ENCODE measurements at places on chromosomes 1 and 21.

DNA sequence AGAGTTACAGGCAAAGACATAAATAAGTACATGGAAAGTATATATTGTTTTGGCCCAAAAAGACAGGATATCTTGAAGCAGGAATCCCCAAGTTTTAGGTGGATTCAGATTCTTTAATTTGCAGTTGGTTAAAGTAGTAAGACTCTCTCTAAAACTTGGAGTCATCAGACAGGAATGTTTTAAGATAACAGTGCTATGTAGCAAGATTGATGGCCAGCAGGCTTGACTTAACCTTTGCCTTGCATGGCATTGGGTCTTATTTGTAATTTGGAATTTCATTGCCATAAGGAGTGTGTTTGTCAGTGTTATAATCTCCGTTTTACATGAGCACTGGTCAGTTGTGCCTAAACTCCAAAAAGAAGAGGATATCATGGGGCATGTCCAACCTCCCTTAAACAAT lies 727.6 kb upstream of the CHRM3 start:
- DNase-seq, result no peak

DNA sequence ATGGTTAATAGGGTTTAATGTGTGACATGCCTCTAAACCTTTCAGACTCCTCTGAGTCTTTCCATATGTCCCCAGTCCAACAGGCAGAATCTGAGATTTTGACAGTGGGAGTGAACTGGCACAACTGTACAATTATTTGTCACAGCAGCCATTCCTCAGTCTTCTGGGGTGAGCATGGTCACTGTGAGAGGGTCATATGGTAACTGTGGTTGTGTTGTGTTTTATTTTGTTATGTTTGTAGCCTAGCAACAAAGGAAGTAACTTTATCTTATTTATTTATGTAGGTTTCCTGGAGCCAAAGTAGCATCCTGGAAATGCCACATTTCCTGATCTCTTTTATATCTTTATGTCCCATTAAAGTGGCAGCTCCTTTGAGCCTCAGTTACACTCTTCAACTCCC lies 1067.9 kb downstream of the TTLL7 start:
- DNase-seq, result no peak

- DNase-seq, result no peak
Measured at GRCh38 chr1:171267391-171267790, 19.1 kb downstream of the FMO1 start.

- no peak for DNase-seq
Measured at GRCh38 chr1:71792264-71792663, 490.1 kb downstream of the NEGR1 start.

- no peak for DNase-seq
Measured at GRCh38 chr1:117643601-117644000, 37.8 kb downstream of the TENT5C start.
